ENCODE measurements at places on chromosomes 4 and X.
A peak's percentile ranks its signal among the peaks of the same experiment; 100 is the strongest.

DNA sequence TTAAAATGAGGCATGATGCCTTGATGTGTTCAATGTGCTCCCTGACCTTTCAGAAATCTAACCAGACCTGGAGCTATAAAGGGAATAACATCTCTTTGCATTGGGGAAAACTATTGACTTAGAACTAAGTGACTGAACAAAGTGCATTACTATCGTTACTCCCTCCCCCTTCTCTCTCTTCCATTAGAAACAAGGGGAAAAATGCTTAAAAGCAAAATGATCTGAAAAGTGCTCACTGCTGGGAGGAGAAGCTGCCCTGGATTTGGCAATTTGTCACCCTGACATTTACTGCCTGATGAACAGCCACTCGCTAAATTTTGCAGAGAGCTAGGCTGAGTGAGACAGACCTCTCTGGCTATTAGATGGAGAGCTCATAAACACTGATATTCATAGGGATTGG, 48.6 kb upstream of the PARM1 start:
- DNase-seq: no peak

- DNase-seq: no peak
Observed at GRCh38 chrX:73831500-73831899, 268.5 kb downstream of the CHIC1 start.

DNA sequence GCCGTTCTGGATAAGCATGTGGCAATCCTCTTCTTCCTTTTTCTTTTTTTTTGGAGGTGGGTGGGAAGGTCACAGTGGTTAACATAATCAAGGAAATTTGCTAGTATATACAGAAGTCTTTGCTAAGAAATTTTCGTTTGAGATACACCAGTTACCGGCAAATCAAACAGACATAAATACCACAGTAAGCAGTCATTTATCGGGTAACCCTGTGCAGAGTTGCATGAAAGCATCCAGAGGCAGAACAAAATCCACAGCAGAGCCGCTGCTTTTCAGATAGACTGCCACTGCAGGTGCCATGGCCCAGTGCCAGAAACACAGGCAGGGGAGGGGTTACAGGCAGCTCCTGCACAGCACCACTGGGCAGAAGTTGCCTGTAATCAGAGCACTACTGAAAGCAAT, 179.1 kb upstream of the MAB21L2 start:
- peak; percentile 61 for DNase-seq

GRCh38 chr4:85951-86350, 32.8 kb downstream of the ZNF595 start:
- no peak for DNase-seq

DNA sequence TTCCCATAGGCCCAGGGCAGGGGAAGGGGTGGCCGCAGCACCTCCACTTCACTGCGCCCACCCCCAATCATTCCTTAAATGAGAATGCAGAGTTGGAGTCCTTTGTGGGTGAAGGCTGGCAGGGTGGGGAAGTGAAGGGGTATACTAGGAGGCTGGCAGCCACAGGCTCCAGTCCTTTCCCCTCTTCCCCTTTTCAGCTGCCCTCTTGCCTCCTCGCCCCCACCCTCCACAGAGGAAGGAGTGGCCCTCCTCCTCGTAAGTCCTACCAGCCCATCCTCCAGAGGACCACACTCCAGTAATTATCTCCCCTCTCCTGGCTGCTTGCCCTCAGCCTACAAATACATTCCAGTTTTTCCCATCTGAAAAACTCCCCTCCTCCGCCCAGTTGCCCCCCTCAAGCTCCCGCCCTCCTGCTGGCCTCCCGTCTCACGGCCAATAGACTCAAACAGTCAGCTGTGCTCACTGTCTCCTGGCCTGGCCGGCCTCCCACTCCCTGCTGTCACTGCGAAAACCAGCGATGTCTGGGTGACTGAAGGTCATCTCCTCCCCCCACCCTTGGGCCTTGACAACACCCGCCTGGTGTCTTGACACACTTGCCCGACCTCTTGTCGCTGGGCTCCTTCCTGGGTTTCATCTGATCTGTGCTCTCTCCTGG, 38.8 kb downstream of the EFNB1 start:
- DNase-seq: no peak

DNA sequence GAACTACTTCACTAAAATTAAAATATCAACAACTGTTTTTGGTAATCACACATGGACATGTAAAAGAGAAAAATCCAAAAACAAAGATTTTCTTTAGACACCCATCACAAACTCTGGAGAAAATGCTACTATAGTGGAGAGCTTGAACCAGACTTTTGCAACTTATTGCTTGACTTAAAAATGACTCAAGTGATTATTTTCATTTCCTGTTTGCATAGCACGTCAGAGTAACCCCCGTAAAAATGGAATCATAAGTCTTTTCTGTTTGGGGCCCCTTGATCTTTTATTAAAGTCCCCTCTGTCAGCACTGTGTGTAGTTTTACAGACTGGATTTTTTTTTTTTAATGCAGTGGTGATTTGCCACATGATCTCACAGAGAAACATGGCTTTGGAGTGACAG, 79.5 kb downstream of the PRKG2 start:
- no peak for DNase-seq

DNA sequence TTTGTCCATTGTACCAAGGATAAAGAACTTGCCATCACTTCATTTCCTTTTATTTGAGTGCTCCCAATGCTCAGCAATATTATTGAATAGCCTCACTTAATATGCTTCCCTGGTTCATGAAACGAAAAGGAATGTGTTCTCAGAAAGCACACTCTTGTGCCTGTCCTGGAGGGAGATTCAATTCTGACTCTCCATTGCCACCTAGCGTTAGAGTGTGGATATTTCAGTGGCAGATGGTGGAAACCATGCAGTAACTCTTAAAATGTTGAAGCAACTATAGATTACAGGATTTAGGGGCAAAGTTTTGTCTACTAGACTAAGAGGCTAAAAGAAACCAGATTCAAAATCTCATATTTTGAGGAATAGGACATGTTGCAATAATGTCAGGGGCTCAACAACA, 36.0 kb downstream of the GAB3 start:
- peak; percentile 54 for DNase-seq

GRCh38 chrX:39453889-39454621, 643.7 kb downstream of the BCOR start:
- no peak for DNase-seq

GRCh38 chr4:113776679-113777078, 15.1 kb upstream of the CAMK2D start:
- no peak for DNase-seq

- DNase-seq: no peak
Observed at GRCh38 chr4:6773106-6773505, 9.4 kb upstream of the KIAA0232 start.

- DNase-seq: no peak
Observed at GRCh38 chrX:56757327-56757726, 28.3 kb downstream of the NBDY start.

GRCh38 chr4:4941751-4942150, 77.5 kb downstream of the CYTL1 start:
- DNase-seq: peak; percentile 14

GRCh38 chrX:84175958-84176357, 12.0 kb downstream of the RPS6KA6 start:
- no peak for DNase-seq

DNA sequence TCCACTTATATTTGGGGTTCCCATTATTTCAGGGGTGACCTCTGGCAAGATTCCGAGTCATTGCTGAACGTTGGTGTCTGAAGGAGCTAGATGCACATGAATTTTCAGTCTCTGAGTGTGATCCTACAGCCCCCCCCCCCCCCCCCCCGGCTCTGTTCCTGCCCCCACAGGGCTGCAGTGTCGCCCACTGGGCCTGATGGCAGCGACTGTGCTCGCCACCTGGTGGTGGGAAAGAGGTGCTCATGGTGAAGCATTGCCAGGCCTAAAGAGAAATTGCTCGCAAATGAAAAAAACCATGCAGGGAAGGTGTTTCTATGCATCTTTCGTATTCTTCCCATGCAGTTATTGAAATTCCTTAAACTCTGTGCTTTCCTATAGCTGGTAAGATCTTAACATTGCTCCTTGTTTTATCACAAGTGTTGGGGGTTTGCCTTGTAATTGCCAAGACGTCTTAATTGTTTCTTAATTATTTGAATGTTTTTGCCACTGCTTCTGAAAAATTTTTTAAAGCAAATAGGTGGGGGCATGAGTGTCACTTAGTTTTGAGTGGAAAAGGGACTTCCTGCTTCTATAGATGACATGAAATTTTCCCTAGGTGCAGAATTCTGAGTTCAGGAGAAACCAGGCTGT, 63.2 kb downstream of the CLDN22 start:
- peak; percentile 59 for DNase-seq

DNA sequence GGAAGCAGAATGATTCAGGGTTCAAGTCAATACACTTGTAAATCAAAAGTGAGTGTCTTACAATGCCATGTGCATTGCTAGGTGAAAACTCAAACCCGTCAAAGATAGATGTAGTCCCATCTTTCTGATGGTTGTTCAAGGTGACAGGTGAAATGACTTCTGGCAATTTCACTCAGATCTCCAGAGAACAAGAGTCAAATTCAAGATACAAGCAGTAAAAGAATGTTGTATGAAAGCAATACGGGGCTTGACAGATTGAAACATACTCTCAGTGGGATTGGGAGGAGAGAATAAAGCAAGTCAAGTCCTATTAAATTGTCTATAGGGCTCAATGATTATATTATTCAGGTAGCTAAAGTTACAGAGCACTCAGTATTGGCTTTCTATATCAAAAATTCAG, 105.1 kb upstream of the ANXA10 start:
- DNase-seq: no peak

DNA sequence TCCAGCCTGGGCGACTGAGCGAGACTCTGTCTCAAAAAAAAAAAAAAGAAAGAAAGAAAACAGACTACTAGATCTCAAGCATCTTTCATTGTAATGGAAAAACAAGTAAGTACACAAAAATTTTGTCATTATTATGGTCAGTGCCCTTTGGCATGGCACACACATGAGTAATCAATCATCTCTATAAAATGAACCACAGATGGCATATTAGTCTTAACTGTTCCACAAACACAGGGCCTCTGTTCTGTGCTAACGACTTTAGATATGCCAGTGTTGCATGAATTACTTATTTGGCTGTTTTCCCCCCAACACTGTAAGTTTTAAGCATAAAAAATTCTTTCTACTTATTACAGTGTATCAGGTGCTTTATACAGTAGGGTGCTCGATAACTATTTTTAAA, 90.4 kb downstream of the COX7B2 start:
- no peak for DNase-seq

DNA sequence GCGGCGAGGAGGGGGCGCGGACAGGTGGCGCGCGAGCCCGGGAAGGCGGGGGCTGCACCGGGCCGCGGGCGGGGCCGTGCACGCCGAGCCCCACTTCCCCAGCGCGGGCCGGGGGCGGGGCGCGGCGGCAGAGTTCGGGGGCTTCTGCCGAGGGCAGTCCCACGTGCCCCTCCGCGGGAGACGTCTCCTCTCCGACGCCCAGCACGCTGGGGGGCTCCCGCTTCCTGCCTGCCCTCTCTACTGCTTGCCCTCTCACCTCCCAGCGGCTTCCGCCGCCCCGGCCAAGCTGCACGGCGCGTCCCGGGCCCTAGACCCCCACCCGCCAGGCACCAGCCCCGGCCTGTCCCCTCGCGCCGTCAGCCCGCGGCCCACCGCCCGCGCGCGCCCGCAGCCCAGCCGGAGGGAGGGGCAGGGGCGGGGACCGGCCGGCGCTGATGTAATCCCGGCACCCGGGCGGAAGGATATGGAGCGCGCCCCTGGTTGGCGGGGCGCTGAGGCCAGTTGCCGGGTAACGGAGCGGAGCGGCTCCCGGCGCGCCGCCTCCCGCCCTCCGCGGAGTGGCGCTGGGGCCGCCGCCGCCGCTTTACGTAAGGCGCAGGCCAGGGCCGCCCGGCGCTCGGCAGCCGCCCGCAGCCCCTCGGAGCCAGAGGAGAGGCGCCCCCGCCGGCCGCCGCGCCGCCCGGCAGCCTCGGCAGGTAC, at the start of gene KIAA0232:
Gene KIAA0232, plus strand, starts transcription at position 581 of the 699 bp plus-strand sequence. CDS start 41,727 bp downstream, outside the sequence.
- peak; percentile 94 for DNase-seq

DNA sequence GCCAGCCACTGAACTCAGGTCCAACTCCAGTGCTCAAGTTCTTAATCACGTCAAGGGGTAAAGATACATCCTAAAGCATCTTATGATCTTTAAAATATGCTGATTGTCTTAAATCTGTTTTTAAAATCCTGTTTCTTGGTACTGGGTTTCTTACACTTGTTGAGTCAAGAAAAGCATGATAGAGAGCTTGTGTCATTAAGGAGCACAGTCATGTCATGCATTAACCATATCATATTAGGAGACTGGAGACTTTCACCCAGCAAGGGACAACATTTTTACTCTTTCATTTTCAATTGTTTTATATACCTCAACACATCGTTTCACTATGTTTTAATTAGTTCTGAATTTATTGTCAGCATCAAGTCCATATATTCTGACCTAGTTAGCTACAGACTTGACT, 41.5 kb downstream of the BCLAF3 start:
- no peak for DNase-seq

DNA sequence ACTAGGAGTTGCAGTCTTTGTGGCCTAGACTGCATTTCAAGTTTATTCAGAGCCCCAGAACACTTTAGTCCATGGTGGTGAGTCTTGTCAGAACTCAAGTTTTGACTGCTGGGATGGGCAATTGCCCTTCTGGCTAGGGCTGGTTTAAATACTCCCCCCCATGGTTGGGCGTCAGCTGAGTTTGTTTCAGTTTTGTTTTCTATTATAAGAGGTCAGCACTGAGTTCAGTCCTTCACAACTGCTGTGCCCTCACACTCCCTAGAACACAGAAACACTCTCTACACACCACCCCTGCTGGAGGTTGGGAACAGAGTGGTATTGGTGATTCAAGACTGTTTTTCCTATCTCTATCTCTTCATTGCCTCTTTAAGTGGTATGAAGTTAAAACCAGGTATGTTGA, 217.0 kb downstream of the GUCY2F start:
- DNase-seq: no peak

DNA sequence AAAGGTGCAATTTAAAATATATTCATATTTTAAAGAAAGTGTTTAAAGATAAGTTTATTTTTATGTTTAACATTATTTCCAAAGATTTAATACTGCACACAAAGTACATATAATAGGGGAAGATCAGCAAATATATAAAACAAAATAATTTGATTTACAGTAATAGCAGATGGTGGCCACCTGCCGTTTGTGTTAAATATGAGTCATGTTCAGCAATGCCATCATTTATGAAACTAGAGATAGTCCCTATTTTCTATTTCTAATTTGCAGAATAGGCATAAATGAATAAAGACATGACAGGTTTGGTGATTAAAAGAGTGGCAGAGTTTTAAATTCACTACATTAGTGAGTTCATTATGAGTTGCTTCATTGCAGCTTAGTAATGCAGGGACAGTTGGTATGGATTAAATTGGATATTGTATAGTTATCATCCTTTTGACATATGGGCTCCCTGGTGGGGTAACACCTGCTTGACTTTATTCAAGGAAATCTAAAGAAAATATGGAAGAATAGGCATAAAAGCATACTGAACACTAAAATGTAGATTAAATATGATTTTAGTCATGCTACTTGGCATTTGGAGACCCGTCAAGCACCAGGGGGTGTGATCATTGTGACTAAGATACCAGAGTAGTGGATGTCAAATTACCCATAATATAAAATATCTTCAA, 78.8 kb upstream of the BANK1 start:
- no peak for DNase-seq

DNA sequence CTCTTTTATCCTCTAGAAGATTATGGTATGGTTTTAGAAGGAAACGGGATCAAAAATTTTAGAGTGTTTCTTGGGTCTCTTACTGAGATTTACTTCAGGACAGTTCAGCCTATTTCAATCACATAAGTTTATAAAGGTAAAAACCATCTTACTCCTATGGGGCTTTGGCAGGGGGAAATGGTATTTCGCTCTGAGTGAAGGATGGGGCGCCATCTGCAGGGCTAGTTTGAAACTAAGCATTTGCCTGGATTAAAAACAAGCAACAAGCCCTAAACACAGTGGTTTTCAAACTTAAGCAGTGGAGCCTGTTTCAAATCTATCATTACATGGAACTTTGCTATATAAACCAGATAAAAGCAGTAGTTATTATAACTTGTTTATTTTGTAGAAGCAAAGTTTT, 361.5 kb upstream of the FMR1 start:
- DNase-seq: peak; percentile 32
